ENCODE measurements at places on chromosomes 5 and 9. TPM values are rescaled to one million over a fixed set of nuclear protein-coding genes. Genes with fewer than 3 reads are reported as not detected.

SIT1 gene
- total RNA-seq: not detected

SLC34A1 gene
- not detected for total RNA-seq

SNCB gene
- total RNA-seq: not detected

CFAP90 gene
- total RNA-seq: 0.13 TPM

GABRA1 gene
- not detected for total RNA-seq

DMRTA1 gene
- total RNA-seq: 0.26 TPM

CCDC192 gene
- not detected for total RNA-seq

PITX1 gene
- 3.2 TPM for total RNA-seq

MCC gene
- total RNA-seq: 38.4 TPM

WNT8A gene
- total RNA-seq: not detected

FKTN gene
- total RNA-seq: 9.8 TPM

GZMA gene
- not detected for total RNA-seq

PAEP gene
- not detected for total RNA-seq

IGIP gene
- total RNA-seq: 2.1 TPM

MOB3B gene
- total RNA-seq: 3.8 TPM

DPP7 gene
- 69.8 TPM for total RNA-seq

RIMOC1 gene
- 20.8 TPM for total RNA-seq

PCAT7 gene
- not detected for total RNA-seq

FBXO4 gene
- 5.1 TPM for total RNA-seq

SOHLH1 gene
- not detected for total RNA-seq

TUSC1 gene
- total RNA-seq: 11.5 TPM

CHSY3 gene
- total RNA-seq: 3.7 TPM

TXNDC15 gene
- total RNA-seq: 83.0 TPM

C5orf58 gene
- not detected for total RNA-seq

PROP1 gene
- not detected for total RNA-seq

F2RL2 gene
- total RNA-seq: 0.56 TPM

NEUROG1 gene
- total RNA-seq: not detected

GHR gene
- 3.2 TPM for total RNA-seq

CYLC2 gene
- total RNA-seq: not detected

ADGRD2 gene
- total RNA-seq: not detected

SH3RF2 gene
- total RNA-seq: 2.5 TPM

CDKN2B gene
- 1.2 TPM for total RNA-seq

FAM120A gene
- 62.8 TPM for total RNA-seq

PRRT1B gene
- not detected for total RNA-seq

SMC2 gene
- total RNA-seq: 14.9 TPM

PTGER4 gene
- 6.5 TPM for total RNA-seq

IL9 gene
- total RNA-seq: not detected

TMEM252 gene
- total RNA-seq: not detected
